ENCODE measurements at places on chromosomes 4 and X. TPM values are rescaled to one million over a fixed set of nuclear protein-coding genes. Genes with fewer than 3 reads are reported as not detected.

Gene KLHL4
- total RNA-seq = 0.19 TPM

GRCh38 chr4:5710065-5710960 lies 688 bp upstream of the EVC start:
- DNase-seq = peak; percentile 45

DNA sequence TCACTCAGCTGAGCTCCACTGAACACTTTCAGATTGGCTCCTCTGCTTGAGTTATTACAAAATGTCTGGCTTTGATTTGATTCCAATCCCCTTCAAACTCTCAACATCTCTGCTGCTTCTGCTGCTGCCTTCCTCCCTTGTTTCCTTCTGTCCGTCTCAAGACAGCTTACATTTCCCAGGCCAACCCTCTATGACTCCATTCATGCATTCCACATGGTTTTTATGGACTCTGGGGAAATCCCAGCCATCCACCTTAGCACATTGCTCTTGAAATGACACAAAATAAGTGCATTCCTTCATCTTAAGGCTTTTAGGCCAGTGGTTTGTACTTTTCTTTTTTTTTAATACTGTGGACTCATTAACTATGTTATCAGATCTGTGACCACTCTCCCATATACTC lies 68.5 kb upstream of the TMEM164 start:
- DNase-seq = no peak

GRCh38 chr4:144181391-144181790 lies 40.9 kb upstream of the GYPA start:
- DNase-seq = no peak

Gene RIPPLY1
- total RNA-seq = not detected

Gene F8
- total RNA-seq = 0.50 TPM

Gene NXF2
- not detected for total RNA-seq

DNA sequence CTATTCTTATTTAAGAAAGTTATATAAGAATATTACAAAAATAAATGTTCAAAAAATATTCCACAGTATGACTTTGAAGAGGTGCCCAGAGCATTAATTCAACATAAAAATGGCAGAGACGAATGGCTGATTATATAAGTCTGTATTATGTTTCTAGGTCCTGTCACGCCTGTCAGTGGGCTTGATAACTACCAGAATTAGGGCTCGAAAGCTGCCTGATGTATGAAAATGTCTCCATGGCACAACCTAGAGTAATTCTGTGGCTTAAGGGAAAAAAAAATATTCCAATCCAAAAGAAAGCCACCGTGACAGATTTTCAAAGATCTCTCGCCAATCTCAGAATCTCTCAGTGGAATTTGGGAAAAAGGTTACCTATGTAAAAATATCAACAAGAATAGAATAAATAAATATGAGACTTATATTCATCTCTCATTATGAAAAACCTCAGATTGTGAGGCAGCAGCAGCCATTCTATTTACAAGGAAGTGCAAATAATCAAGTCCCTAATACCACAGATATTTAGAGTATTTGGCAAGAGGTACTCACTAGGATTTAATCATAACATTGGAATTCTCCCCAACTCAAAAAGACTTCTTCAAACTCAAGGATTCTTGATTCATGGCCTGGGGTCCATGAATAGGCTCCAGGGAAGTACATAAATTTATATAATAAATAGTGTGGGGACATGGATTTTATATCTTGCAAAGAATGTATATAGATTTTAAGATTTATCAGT lies 489.1 kb upstream of the INTU start:
- DNase-seq = no peak

DNA sequence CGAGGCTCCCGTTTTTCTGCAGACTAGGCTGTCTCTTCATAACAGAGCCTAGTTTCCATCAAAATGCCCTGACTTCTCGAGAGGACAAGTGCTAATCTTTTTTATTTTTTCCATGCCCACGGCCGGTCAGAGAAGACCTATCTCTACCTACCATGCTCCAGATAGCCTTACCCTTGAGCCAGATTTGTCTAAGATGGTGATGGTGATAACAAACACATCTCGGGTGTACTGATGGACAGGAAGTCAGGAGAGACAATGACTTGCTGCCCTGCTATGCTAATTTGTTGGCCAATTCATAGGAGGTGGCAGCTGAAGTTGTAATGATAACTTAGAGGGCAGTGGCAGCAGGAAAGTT lies 42.2 kb upstream of the NKRF start:
- DNase-seq = no peak

Gene CORIN
- total RNA-seq = 0.03 TPM

DNA sequence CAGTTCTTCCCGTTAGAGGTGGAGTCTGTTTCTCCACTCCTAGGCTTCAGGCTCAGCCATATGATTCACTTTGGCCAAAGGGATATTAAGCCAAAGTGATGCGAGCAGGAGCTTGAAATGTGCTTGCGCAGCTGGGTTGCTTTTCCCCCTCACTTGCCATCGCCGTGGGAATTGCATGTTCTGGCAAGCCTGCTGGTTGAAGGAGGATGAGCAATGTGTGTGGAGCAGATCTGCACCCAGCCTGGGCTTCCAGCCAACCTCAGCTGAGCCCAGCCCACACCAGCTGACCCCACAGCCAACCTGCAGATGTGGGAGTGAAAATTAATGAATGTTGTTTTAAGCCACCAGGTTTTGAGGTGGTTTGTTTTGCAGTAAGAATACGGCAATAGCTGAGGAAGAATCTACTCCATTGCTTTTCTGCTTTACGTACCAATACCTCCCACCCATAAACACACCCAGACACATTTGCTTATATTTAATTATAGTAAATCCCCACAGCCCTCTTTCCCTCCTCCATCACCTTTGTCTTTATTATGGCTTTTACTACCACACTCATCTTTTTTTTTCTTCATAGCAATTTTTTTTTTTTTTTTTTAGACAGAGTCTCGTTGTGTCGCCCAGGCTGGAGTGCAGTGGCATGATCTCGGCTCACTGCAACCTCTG lies 132.8 kb upstream of the FUNDC1 start:
- DNase-seq = peak; percentile 28

Gene FAAH2
- total RNA-seq = not detected

Gene CDKL2
- not detected for total RNA-seq

Gene FHDC1
- 0.53 TPM for total RNA-seq

- DNase-seq = no peak
Observed at GRCh38 chr4:22190855-22191254, 242.3 kb upstream of the KCNIP4 start.

- no peak for DNase-seq
Observed at GRCh38 chr4:140837736-140838135, 81.6 kb upstream of the TBC1D9 start.

DNA sequence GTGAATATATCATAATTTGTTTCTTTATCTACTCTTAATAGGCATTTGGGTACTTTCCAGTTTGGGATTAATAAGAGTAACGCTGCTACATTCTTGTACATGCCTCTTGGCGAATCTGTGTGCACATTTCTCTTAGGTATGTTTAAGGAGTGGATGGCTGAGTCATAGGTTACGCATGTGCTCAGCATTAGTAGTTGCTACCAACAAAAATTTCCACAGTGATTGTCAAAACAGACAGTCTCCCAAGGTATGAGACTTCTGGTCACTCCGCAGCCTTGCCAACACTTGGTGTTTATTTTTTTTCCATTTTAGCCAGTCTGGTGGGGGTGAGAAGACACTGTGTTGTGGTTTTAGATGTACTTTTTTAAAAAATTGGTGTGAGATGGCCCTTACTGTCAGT lies 44.6 kb downstream of the FGFBP1 start:
- DNase-seq = no peak

GRCh38 chr4:149638073-149638472 lies 177.6 kb downstream of the IQCM start:
- no peak for DNase-seq

DNA sequence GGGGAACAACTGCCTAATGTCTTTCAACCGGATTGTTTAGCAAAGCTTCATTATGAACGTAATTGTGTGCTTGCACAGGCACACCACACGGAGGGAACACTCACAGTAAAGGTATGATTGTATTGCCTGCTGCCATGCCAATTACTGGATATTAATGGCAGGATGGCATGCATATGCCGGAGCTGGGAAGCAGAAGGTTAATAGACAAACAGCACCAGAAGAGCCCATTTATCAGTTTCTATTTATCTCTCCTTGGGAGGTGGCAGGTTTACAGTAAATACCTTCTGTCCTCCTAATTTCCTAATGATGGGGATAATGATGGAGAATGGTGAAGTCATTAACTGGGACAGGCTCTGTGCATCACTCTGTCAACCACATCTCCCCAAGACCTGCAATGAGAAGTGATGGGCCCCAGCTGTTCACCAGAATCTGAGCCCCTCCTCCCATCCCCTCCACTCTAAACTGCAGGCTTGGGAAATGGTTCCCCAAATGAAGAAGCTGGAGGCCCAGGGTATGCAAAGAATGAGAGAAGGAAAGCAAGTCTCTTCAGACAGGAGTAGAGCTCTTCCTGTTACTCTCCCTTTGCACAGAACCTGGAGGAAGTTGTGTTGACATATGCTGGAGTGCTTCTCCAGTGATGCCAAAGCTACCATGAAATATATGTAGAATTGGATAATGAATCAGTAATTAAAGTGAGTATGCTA lies 160.8 kb downstream of the NAA11 start:
- no peak for DNase-seq

Gene AMMECR1
- 10.3 TPM for total RNA-seq

Gene XAGE2
- not detected for total RNA-seq

DNA sequence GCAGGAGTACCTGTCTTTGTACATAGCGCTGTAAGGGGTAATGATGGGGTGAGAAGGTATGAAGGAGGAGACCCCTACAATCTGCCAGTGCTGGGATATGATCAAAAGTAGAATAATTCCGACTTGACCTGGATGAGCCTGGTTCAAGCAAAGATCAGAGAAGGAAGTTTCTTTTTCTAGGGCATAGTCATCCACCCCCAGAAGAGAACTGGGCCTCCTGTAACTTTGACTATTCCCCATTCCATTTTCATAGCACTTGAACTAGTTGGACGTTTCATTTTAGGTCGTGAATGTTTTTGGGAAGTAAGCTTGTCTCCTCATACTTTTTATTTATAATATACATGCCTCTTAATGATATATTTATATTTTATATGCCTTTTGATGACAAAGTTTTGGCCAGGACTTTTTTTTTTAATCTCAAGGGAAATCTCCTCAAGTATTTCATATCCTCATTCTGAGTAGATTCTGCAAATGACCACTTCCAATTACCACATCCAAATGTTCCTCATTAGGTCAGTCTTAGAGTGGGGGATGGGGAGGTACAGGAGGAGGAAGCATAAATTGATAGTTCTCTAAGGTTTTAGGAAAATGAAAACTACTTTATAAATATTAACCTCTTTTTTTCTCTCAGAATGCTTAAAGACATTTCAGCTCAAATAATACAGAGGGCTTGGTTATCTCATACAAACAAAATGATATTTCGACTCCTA lies 3.5 kb downstream of the CXorf58 start:
- no peak for DNase-seq

Gene FAM133A
- 13.4 TPM for total RNA-seq

Gene ARHGAP36
- not detected for total RNA-seq

DNA sequence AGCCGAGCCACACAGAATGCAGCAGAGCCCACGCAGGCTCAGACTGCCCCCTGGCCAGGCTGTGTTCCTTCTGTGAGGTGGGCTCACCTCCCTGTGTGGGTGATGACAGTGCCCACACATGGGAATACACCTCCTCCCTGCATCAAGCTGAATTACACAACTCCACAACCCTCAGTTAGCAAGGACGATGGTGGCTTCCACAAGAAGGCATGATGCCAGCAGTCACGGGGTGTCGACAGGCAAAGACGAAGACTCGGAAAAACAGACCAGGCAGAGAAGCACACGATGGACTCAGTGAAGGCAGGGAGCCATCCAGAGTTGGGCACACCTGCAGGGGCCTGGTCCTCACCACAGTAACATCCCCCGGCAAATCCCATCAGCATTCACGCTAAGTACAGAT lies 12.1 kb downstream of the LETM1 start:
- DNase-seq = no peak

All from SK-MEL-5 (cell line).